Stomach (tissue), 19 donors: ENCODE measurements at places on chromosomes 4 and X.

- H3K27ac ChIP-seq, result no peak overlapping the region
- no peaks in the 10 kb centered on the region for H3K27me3 ChIP-seq
- no peak for DNase-seq
- H3K4me3 ChIP-seq, result no peak overlapping the region
- peaks cover 12% of the 10 kb centered on the region for H3K4me1 ChIP-seq
Measured at GRCh38 chr4:183858011-183858615, 47.0 kb upstream of the STOX2 start.

DNA sequence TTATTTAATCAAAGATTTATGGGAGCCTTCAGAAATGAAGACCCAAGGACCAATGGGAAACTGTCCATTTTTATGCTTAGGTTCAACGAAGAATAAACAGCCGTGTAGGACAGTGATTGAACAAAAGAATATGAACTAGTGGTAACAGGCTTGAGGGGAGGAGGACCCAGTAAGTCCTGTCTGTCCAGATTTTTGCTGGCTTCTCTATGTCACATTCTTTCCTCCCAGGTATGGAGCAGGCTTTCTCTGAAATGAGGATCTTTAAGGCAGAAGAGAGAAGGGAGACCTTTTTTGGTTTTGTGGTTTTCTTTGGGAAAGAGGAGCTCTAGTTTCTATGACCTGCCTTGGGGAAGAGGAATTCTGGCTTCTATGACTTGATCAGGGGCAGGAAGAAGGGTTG is 74.1 kb downstream of the BANK1 start:
- no peak for DNase-seq
- no peaks in the 10 kb centered on the region for H3K27me3 ChIP-seq
- H3K4me1 ChIP-seq, result no peaks in the 10 kb centered on the region
- H3K36me3 ChIP-seq, result no peaks in the 10 kb centered on the region
- H3K27ac ChIP-seq, result no peak overlapping the region

DNA sequence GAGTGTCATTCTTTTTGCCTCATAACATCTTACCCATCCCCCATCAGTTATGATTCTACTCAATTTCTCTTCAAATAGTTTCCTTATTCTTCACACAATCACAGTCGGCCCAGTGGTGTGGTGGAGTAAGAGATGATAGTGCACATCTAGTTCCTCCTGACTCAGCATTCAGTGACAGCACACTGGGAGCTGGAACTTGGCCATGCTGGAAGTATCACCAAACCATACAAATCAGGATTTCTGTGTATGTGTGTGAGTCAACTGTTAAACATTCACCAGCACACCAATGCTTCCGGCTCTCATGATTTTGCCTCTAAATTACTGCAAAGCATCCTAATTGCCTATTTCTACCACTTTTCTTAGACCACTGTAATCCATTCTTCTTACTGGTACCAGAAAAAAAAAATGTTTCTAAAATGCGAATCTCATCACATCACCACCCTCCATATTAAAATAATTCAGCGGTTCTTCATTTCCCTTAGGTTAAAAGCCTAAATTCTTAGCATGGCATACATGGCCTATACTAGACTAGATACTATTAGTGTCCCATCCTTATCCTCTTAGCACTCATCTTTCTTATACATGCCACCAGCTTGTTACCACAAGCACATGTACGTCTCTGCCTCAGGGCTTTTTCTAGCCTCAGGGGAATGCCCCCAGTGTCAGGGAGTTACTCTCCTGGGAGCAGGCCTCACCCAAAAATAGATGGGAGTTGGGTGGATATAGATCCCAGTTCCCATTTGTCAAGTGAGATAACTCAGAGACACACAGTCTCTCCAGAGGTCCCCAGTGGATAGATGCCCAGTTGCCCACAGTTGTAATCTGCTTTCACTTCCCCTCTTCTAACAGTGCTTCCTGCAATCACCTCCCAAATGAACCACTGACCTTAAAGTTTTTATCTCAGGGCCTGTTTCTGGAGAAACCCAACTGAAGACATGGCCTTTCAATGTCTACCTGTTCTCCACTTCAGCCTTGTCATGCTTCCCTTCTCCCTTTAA is 49.2 kb upstream of the DDX53 start:
- no peaks in the 10 kb centered on the region for H3K27me3 ChIP-seq
- H3K36me3 ChIP-seq, result no peaks in the 10 kb centered on the region
- H3K4me1 ChIP-seq, result no peaks in the 10 kb centered on the region
- no peak overlapping the region for H3K4me3 ChIP-seq

DNA sequence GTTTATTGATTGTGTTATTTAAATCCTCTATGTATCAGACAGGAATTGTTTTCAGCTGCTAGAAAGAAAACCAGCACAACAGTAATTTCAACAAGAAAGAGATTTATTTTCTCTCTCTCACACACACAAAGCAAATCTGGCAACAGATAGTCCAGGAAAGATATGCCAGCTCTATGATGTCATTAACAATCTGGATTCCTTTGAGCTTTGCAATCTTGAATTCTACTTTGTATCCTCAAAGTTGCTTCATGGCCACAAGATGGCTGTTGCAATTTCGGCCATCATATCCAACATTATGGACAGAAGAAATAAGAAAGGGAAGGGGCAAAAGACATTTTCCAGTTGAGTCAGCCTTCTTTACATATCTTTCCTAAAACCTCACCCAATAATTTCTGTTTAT is 19.8 kb upstream of the FMR1 start:
- H3K27me3 ChIP-seq, result no peaks in the 10 kb centered on the region
- H3K36me3 ChIP-seq, result no peaks in the 10 kb centered on the region
- no peaks in the 10 kb centered on the region for H3K4me1 ChIP-seq
- no peak overlapping the region for H3K27ac ChIP-seq
- no peak for DNase-seq
